ENCODE measurements at places on chromosomes 16 and 17.

DNA sequence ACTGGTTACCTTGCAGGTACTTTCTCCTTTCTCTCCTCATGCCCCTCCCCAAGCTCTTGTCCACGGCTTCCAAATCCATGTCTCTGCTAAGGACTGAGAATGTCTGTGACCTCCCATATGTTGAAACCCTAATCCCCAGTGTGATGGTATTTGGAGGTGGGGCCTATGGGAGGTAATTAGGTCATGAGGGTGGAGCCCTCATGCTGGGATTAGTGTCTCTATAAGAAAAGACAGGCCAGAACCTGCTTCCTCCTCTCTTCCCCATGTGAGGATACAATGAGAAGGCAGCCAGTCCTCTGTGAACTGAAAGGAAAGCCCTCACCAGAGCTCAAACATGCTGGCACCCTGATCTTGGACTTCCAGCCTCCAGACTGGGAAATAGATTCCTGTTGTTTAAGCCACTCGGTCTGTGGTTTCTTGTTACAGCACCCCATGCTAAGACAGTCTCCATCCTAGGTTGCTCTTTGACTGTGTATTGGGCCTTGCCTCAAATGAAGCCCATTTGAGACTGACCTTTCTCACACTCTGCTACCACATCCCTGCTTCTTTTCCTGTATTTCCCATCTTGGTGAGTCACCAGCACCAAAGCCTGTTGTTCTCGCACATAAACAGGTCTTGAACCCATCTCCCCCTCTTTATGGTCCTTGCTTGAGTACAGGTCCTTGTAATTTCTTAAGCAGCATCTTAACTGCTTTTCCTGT is 135.0 kb downstream of the CDK5R1 start:
- DNase-seq, result no peak

- DNase-seq, result peak; percentile 76
These were observed 485 bp downstream of the DYNLL2 start for GRCh38 chr17:58083491-58084316.

DNA sequence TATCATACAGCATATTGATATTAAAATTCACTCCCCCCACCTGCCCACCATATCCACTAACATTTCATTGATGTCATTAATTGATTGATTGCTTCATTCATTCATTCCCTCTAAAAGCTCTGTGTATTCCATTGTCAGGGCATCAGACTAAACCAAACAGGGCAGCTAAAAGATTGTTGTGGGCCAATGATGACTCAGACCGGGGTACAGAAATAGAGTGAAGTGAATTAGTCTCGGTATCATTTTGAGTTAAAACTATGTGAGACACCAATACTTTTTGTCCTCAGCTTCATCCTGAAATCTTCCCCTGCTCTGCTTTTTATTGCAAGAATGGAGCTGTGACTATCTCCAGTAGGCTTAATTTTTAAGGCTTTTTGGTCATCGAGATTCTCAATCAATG is 868.3 kb downstream of the CDH11 start:
- DNase-seq, result no peak

DNA sequence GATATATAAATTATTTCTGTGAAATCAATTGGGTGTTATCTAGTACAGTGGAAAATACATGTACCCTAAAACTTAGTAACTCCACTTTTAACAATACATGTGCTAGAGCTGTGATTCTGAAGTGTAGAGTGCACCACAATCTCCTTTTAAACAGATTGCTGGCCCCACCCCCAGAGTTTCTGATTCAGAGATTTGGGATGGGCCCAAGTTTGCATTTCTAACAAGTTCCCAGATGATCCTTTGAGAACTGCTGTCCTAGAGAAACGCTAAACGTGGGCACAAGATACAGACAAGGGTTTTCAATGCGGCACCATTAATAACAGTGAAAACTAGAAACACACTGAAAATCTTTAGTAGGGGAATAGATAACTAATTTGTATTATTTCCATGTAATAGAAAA is 49.2 kb downstream of the NXPH3 start:
- no peak for DNase-seq

GRCh38 chr16:25192096-25192495 is 24.7 kb upstream of the AQP8 start:
- no peak for DNase-seq

DNA sequence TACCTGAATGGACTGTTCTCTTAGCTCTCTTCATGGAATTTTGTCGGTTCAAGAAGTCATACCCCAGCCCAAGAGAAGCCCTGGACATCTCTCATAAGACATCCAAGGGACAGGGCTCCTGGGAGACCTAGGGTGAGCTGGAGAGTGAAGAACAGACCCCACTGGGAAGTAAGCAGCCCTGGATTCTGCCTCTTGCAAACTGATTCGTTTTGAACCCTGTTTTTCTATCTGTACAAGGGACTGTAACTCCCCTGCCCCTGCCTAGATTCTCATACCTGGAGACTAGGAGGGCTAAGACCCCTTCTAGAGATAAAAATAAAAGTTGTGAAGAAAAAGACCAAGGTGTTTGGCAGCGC is 449 bp downstream of the CCL3L1 start:
- no peak for DNase-seq
